ENCODE measurements at places on chromosomes 2 and 18.

DNA sequence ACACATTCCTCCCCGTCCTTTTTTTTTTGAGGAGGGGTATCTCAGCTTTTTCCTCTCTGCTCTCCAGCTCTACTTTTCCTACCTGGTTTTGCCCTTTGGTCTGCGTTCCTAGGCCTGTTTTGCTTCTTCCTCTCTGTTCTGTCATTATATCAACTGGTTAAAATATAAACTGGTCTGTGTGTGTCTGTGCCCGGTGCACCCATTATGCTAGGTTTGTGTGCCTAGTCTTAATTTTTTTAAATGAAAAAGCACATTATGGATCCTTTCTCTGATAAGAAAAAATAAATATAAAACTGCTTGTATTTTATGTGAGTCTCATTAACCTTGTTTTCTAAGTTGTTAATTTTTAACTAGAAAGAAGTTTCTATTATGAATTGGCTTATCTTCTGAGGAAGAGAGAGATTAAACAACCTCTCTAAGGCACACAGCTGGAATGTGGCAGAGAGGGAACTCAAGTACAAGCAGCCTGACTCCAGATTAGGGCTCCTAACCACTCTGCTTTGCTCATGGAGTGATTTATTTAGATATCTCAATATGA lies 17.4 kb downstream of the SLC38A11 start:
- no peak for DNase-seq

GRCh38 chr2:88265352-88266303 lies 95.5 kb downstream of the THNSL2 start:
- no peak for DNase-seq

- no peak for DNase-seq
Measured at GRCh38 chr18:8635087-8635486, 25.9 kb downstream of the RAB12 start.

- DNase-seq, result no peak
Measured at GRCh38 chr2:19826874-19827273, 74.9 kb downstream of the TTC32 start.

DNA sequence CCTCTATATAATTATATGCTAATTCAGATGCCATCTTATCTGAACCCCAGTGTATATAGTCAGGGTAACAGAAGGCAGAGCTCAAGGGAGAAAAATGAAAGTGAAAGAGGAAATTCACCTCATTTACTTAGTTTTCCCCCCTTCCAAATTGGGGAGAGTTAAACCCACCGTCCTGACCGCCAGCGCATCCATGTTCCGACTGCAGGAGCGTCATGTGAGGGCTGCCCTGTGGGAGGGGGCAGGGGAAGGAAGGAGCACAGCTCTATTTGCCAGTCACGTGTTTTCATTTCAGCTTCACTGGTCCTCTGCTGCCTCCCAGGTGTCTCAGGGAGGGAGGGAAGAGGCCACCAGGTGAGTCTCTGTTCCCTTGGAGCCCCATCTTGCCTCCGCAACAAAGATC lies 13.2 kb downstream of the CNNM4 start:
- DNase-seq, result peak; percentile 49

DNA sequence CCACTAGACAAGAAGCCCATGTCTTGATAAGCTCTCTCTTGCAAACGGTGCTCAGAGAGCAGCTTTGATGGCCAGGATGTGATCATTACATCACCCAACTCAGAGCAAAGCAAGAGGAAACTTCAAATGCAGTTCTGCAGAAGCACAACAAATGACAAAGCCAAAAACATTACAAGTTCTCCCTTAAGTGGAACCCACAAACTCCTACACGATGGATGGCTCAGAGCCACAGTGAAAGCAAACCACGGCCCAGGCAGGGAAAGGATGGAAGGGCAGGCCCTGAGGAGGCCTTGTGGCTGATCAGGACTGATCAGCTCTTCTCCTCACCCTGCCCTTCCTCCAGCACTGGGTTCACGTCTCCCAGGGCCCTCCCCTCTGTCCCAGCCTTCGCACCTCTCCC lies 326.4 kb downstream of the EIPR1 start:
- peak; percentile 35 for DNase-seq

DNA sequence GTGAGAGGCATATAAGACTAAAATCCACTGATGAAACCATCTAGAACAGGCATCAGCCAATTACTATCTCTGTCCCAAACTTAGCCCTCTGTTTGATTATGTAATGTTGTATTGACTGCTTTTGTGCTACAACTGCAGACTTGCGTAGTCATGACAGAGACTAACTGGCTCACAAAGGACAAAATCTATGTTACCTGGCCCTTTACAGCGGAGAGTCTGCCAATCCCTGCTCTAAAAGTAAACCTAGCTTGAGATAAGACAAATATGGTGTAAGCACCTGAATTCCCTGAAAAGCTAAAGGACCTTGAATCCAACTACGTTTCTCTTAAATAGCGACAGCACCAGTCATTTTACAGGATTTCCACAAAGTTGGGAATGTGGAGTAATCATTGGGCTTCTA lies 102.8 kb upstream of the LRRTM1 start:
- no peak for DNase-seq

GRCh38 chr2:9984217-9984739 lies 32.8 kb downstream of the GRHL1 start:
- DNase-seq, result no peak

GRCh38 chr2:9364791-9365497 lies 58.4 kb downstream of the ITGB1BP1 start:
- DNase-seq, result no peak

- DNase-seq, result no peak
Measured at GRCh38 chr18:9984080-9984479, 70.3 kb downstream of the VAPA start.

DNA sequence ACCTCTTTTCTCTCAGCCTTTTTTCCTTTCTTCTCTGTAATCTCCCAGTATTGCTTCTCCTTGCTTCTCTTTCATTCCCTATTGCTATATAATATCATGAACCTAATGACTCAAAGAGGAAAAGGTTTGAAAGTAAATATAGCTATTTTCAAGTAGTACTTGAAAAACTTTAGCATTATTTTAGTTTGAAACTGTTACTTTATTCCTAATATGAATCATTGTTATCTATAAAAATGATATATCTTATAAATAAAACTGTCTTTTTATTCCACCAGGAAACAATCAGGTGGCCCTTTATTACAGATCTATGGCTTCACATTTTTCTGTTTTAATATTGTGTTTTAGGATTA lies 311 bp upstream of the SCN1A start:
- DNase-seq, result no peak

GRCh38 chr2:174473796-174474195 lies 13.0 kb downstream of the GPR155 start:
- DNase-seq, result no peak

DNA sequence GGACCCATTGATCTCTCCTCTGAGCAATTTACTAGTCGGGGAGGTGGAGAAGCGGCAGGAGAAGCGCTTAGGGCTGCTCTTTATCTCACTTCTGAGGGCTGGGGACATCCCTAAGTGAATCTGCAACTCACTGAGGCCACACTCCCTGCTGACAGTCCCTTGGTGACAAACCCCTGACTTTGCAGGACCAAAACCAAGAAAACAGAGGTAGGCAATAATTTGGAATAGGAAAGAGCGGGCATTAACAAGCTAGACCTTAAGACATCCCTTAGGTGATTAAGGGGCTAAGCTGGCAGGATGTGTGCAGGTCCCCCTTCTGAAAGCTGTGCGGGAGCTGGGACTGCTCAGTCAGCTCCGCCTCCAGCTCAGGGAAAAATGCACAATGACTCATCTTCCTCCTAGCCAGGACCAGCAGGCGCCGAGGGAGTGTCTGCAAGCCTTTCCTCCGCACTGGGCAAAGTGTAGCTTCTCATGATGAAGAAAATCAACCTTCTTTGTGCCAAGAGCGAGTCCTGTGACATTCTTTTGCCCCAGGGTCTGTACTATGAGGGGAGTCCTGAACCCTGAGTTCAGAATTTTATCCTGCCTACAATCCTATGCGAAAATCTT lies 63.3 kb downstream of the BOD1L2 start:
- no peak for DNase-seq

GRCh38 chr2:36414307-36414706 lies 58.7 kb downstream of the CRIM1 start:
- no peak for DNase-seq

DNA sequence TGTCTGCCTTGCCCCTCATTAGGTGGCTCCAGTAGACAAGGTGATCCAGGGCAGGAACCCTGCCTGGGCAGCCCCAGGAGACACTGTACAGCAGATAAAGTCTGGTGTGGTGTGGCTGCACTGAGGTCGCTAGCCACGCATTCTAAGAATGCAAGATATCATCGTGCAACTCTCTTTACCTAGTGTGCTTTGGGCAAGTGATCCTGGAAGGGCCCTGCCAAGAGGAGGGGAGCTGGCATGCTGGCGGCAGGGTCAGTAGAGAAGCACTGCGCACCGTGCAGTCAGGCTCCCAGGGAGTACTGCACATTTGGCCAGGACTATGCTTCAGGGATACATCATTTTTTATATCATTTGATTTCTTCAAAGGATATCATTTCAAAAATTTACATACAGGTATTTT lies 195.3 kb upstream of the SMAD2 start:
- DNase-seq, result no peak

DNA sequence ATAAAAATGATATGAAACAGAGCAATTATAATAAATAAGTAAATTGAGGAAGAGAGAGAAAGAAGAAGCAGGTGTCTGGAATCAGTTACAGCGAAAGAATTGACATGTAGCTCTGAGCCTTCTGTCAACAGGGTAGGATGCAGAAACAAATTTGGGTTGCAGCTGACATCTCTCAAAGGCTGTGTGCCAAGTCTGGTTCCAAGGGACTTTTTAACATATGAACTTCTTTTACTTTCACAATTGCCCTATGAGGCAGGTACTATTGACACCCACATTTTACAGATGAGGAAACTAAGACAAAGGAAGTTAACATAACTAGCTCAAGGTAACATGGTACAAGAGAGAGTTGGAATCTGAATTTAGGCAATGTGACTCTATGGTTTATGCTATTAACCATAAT lies 260.0 kb downstream of the ASXL3 start:
- no peak for DNase-seq

DNA sequence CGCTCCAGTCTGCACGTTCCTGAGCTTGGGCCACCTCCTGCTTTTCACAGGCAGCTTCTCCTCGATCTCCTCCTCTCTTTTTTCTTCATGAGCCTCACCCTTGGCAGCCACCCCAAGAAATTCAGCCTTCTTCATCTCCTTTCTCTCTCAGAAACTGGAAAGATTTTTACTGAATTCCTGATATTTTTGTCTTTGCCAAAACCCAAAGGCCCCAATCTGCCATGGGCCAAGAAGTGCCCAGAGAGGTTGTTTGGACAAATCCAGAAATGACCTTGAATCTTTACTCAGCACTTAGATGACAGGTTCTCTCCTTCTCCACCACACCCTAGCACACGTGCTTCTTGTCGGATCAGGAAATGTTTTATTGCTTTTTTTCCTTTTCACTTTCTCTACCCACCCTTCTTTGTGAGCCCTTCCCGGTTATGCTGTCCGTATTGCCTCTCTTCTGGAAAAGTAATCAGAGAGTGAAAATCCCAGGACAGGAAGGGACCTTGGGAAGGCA lies 134.5 kb upstream of the TNP1 start:
- no peak for DNase-seq
